Left ventricle myocardium superior (tissue), 1 donor: ENCODE measurements at places on chromosomes 3 and 15. TPM values are rescaled to one million over a fixed set of nuclear protein-coding genes. Genes with fewer than 3 reads are reported as not detected.

Gene AHSG
- not detected for total RNA-seq

Gene FBLN2
- 53.8 TPM for total RNA-seq

Gene GCHFR
- total RNA-seq: 5.6 TPM

Gene DUOXA2
- total RNA-seq: not detected

Gene C3orf49
- not detected for total RNA-seq

Gene PSTPIP1
- 2.4 TPM for total RNA-seq

Gene MCF2L2
- total RNA-seq: 0.25 TPM

Gene CYP8B1
- not detected for total RNA-seq

Gene SSUH2
- total RNA-seq: 0.57 TPM
